ENCODE measurements at places on chromosomes 7 and 10.

DNA sequence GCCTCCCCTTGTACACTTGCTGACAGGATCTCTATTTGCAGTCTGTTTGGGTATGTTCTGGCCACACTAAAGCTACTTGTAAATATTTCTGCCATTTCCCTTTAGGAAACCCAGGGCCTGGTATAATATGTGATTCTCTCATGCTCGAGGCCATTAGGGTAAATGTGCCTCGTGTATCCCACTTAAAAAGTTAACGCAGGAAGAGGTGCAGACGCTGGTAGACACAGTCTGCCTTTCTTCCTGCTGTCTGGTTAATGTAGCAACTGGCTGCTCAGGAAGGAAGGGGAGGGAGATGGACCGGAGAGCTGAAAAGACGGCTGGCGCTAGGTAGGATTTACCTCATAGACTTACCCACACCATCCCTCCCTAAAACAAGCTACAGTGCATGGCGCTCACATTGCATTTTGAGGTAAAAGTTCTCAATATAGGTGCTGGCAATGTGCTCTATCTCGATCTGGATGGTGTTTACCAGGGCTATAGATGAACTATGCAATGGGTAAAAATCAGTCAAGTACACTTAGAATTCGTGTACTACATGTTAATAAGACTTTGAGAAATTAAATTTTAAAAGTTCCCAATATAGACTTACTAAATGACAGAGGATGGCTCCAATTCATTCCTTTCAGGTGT is 125.9 kb downstream of the JAZF1 start:
- no peak for DNase-seq

DNA sequence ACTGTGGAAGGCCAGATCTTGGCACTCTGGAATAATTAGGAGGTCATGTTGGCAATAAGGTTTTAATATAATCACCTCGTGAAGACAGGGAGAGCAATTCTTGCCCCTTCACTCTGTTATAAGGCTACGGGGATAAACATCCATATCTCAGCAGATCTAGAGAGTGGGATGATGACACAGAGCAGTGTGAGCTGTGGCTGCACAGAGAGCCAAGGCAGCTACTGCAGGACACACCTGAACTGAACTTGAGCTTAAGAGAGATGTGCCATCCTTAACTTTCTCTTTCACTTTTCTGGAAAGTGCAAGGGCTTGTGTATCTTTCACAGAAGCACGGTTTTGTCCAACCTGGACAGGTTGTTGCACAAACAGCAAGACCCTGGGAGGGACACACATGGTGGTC is 174.7 kb downstream of the GATA3 start:
- DNase-seq, result no peak

GRCh38 chr10:62373995-62374861 is at the start of gene ZNF365:
ZNF365 (plus strand) TSS chr10:62374369; CDS start chr10:62376194, 1,825 bp downstream.
- no peak for DNase-seq

GRCh38 chr10:126502441-126502840 is 114.2 kb upstream of the ADAM12 start:
- DNase-seq, result no peak

DNA sequence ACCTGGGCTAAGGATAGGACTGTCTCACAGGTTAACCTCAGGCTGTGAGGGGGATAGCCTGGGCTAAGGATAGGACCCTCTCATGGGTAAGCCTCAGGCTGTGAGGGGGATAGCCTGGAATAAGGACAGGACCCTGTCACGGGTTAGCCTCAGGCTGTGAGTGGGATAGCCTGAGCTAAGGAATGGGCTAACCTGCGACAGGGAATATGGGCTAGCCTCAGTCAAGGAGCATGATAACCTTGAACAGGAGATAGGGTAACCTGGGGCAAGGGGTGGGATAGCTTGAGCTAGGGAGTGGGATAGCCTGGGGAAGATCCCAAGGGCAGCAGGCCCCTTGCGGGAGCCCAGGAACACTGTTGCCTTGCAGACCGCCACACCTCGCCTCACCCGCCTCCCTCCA is 42.7 kb downstream of the GRID2IP start:
- DNase-seq, result no peak

GRCh38 chr7:53325061-53325460 is 289.6 kb downstream of the POM121L12 start:
- DNase-seq, result no peak

GRCh38 chr10:90889636-90890035 is 17.9 kb downstream of the RPP30 start:
- DNase-seq, result no peak

- no peak for DNase-seq
Observed at GRCh38 chr7:11665357-11665756, 166.6 kb downstream of the THSD7A start.

GRCh38 chr7:111951052-111951451 is 255.1 kb downstream of the DOCK4 start:
- DNase-seq, result no peak

DNA sequence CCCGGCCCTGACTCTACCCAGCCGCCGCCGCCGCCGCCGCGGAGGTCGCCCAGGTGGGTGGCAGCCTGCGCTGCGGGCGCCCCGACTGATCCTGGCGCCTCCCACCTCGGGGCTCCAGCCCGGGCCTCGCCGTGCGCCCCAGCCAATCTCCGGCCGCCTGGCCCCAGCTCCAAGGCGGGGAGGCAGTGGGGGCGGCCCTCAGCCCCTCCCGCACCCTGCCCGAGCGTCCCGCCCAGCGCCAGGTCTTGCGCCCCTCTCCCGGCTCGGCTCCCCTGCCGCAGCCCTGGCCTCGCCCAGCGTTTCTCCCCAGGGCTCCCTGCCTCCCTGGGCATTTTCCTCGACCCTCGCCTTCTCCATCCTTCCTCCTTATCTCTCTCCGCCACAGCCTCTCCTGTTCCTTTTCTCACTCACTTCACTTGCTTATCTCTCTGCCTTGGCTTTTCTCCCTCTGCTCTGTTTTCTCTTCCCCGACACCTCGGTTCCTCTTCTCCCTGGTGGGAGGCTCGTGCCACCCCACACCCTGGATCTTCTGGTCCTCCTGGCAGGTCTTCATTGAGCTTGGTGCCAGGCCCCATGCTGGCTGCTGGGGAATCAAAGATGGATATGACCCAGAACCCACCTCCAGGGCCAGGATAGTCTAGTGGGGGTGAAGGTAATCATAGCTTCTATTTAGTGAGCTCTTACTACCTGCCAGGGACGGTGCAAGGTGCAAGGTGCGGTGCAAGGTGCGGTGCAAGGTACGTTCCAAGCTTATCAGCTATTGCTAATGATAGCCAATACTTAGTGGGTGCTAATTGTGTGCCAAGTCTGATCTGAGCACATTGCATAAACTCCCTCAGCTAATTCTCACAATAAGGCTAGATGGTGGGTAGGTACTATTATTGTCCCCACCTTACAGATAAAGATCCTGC is at the start of gene SFRP5:
SFRP5 (minus strand) TSS at position 87 of the 911 bp plus-strand sequence. CDS start 166 bp downstream, outside the sequence.
- no peak for DNase-seq

- no peak for DNase-seq
Observed at GRCh38 chr10:106557951-106558733, 606.4 kb downstream of the SORCS1 start.

DNA sequence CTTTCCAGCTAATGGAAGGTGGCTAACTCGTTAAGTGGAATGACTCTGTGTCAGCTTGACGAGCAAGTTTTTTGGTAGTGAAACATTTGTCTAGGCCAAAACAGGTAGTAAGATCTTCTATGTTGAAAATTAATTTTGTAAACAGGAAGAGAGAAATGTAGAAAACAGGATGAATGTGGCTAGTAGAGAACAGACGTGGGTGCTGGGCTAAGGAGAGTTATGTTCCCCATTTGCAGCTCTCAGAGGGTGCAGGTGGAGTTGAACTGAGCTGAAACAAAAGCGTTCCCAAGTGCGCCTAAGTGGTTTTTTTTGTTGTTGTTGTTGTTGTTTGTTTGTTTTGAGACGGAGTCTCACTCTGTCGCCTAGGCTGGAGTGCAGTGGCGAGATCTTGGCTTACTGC is 59.5 kb upstream of the SRPK2 start:
- DNase-seq, result no peak

DNA sequence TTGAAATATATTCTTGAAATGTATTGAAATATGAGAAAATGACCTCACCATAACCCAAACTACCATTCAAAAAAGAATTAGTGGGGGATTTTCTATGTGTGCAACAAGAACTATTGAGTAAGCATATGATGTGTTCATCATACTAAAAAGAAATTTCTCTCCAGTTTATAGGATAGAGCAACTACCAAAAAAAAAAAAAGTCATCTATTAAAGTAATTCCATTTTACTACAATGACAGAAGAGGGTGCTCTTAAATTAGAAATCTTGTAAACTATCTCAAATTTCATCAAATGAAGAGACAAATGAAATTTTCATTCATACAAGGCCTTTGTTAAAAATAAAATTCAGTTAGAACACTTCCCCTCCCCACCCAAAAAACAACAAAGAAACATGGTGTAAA is 195.4 kb upstream of the PLXDC2 start:
- no peak for DNase-seq

- DNase-seq, result no peak
Observed at GRCh38 chr10:119516381-119517234, 25.9 kb downstream of the RGS10 start.

Measured in NCI-H446 treated with DMSO at 0.1 percent for 48 hours (cell line).